ENCODE measurements at places on chromosomes 2 and 18.
A peak's percentile ranks its signal among the peaks of the same experiment; 100 is the strongest.

- no peak for DNase-seq
These were observed 68.2 kb upstream of the ITGB6 start for GRCh38 chr2:160268151-160268781.

DNA sequence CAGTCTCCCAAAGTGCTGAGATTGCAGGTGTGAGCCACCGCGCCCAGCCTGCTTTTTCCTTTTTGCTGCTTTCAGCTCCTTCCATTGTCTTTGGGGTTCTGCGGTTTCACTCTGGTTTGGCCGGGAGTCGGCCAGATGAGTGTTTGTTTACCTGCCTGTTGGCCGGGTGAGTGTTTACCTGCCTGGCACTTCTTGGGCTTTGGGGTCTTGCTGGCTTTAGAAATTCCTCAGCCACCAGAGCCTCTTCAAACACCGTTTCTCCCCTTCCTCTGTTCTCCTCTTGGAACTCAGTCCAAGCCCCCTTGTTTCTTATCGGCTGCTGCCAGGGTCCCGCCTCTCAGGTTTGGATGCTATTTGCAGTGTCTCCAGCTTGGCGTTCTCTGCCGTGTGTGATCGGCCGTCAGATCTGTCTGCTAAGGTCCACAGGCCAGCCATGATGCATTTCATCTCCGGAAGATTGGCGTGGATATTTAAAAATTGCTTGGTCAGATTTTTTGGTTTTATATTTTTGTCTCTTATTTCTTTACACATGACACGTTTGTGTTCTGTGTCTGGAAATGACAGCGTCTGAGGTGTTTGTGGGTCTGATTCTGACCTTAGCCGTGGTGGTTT lies 14.2 kb upstream of the GAL3ST2 start:
- peak; percentile 6 for DNase-seq

- DNase-seq, result no peak
These were observed at the start of gene ZBTB14 for GRCh38 chr18:5295231-5295920. Gene ZBTB14, minus strand, starts transcription at chr18:5295726. Its CDS starts 2,480 bp downstream, at chr18:5293246.

GRCh38 chr2:86185517-86186212 lies 9.6 kb downstream of the IMMT start:
- DNase-seq, result no peak

GRCh38 chr2:73759285-73759764 lies 20.6 kb downstream of the DUSP11 start:
- DNase-seq, result peak; percentile 68

GRCh38 chr2:11410101-11410500 lies 55.9 kb downstream of the E2F6 start:
- DNase-seq, result peak; percentile 44

- DNase-seq, result no peak
These were observed 125.8 kb upstream of the ZNF804A start for GRCh38 chr2:184472481-184472880.

GRCh38 chr2:218319813-218320365 lies 27.6 kb upstream of the TMBIM1 start:
- no peak for DNase-seq

DNA sequence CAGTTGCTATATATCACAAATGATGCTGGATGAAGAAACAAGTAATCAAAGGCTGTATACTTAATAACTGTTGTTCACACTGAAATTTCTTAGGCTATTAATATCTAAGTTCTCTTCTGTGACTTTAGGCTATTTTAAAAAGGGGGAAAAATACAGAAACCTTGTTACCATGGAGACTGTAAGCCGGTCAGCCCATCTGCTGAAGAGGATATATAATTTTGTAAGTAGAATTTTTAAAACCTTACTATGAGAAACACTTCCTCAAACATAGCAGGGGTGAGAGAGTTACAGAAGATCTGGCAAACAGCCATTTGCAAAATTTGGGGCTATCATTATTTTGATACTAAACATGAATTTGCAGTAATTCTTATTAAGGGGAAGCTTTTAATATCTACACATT lies 27.8 kb downstream of the CACNB4 start:
- no peak for DNase-seq

GRCh38 chr18:11828786-11829432 lies 22.3 kb upstream of the CHMP1B start:
- DNase-seq, result no peak

- no peak for DNase-seq
These were observed 9.0 kb upstream of the CIB4 start for GRCh38 chr2:26649992-26650712.

DNA sequence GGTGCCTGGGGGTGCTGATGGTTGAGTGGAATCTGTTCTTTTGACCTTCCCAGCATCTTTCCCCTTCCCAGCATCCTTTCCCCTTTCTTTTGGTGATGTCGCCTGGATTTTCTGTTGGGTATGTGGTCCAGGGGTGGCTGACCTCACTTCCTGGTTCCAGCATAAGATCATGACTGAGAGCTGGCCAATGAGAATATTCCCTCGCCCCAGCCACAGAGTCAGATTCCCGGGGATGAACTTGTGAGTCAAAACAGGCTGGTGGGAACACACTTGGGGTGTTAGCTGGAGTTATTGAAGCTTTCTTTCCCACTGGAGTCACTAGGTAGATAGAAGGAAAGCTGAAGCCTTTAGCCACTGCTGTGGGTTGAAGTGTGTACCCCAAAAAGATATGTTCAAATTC lies 28.0 kb upstream of the FOSL2 start:
- peak; percentile 71 for DNase-seq

DNA sequence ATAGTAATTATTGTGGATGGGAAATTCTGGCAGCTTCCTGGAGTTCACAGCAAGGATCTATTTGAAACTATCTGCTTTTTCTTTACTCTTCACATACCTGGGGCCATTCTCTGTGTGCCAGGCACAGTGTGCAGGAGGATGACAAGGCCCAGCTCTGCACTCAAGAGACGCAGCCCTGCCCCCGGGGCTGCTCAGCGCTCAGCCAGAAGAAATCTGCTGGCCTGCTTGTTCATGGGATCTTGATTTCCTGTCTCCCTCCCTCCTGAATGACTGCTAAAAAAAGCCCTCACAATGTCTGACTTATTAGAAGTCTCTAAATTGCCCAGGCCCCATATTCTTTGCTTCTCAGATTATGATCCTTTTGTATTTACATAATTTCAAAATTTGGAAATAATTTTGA lies 210.9 kb downstream of the DCDC2C start:
- DNase-seq, result no peak

- DNase-seq, result no peak
These were observed 90.1 kb downstream of the GAREM1 start for GRCh38 chr18:32380559-32380958.

DNA sequence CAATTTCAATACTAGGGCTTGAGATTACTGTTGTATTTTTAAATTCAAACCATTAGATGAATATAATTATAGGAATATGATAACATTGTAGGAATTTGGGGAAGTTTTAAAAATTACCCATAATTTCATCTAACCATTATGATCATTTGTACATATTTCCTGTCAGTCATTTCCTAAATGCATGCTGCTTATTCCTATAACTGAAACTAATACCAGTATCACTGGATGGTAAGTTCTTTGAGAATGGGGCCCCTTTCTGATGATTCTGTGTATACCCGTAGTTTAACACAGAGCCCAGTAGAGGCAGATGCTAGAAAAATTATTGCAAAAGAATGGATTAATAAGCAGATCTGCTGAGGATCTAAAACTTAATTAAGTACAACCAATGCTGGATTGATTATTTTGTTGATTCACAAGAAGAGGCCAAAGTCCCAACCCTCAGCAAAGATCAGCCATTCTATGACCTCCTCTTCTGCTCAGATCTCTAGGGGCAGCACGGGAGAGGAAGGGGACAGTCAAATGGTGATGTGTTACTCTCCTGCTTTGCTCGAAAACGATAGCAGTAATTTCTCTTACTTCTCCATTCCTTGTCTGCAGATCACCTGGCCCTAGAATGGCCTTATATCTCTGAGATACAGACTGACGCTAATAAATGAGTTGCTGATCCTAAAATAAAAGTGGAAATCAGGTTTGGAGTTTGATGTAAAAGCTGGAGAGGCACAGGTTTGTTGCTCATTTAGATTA lies 69.5 kb upstream of the PELI1 start:
- no peak for DNase-seq

GRCh38 chr2:123717636-123718334 lies 307.3 kb upstream of the CNTNAP5 start:
- no peak for DNase-seq

DNA sequence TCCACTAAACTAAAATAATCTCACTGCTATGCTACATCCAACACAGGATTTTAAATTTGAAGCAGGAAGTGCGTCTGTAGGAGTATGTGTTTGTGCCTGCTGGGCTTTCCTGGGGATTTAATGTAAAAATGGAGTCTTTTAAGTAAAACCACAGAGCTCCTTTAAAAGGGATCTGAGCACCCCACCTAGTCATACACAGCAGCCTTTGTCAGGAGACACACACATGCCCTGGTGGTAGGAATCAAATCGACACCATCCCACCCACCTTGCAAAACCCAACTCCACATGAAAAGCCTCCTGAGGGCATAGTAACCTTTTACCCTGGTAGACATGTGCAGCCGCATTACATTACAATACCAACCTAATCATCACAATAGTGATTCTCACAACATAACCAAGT lies 29.1 kb downstream of the UXS1 start:
- DNase-seq, result no peak

DNA sequence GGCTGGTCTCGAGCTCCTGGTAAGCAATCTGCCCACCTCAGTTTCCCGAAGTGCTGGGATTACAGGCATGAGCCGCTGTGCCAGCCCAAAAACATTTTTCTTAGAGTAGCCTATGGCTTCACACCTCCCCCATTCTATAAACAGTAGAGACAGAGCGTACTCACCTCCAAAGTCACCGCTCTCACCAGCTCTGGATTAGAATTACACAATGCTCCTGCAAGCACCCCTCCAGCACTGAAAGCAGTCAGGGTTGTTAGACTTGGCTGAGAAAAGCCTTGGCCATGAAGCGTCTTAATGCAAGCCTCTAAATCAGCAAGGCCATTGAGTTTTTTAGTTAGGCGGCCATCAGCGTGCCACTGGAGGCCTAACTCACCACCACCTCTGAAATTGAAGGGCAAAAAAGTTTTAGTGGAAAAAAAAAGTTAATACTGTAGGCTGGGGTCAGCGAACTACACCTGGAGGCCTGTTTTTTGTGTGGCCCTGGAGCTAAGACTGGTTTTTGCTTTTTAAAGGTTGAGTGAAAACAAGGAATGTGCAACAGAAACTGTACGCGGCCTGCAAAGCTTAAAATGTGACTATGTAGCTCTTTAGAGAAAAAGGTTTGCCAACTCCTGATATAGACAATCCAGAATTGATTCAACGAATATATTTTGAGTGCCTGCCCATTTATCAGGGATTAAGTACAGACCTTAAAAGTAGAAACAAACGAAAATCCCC lies 34.6 kb downstream of the PREPL start:
- no peak for DNase-seq

DNA sequence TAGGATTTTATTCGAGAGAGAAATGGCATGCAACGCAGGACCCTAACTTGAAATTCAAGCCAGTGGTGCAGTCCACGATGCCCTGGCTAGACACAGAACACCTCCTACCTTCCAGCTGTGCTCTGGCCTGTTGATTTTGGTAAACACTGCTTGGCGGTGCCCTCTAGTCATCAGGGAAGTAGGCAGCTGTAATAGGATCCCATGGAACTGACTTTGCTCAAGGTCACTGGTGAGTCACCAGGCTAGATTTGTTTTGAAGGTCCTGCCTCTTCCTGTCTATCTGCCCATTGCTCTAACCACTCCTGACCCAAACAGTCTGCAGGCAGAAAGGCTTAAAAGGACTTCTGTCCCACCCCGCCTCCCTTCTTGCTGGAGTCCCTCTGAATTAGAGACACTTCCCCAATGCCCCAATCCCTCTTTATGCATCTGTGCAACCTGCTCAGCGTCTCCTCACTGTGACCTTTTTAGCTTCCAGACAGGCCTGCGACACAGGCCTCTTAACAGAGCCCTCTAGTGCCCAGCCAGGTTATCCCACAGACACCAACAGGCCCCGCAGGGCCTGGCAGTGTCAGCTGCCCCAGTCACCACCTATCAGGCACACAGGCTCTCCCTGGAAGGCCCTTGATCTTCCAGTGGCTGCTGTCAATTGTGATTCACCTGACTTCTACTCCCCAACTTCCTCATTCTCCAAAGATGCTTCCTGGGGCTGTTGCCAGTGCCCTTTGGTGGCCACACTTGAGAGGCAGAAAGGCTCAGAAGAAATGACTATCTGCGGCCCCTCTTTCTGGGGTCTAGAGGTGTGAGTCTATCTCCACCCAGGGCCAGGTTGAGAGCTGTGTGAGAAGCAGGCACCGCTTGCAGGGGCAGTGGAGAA lies 5.2 kb downstream of the TMEM127 start:
- DNase-seq, result peak; percentile 93

GRCh38 chr2:237765875-237766274 lies 32.7 kb upstream of the RBM44 start:
- DNase-seq, result peak; percentile 23

GRCh38 chr2:17748745-17749144 lies 4.9 kb downstream of the SMC6 start:
- no peak for DNase-seq

DNA sequence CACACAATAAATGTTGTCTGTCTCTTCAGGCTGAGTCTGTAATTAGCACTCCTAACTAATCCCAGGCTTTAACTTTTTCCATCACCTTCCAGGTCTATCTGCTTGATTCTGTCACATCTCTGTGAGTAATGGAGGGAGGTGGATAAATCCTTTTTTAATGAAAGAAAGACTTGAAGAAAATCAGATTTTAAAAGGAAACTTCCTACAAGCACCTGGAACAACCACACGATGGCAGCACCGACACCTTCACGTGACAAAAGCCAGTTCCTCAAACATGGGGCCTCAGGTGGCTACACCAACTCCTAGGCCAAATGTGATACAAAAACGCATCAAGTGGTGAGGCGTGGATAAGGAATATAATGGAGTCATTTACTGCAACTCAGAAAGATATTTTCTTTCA lies 41.8 kb downstream of the TGFBRAP1 start:
- peak; percentile 35 for DNase-seq
